ENCODE measurements at places on chromosomes 5 and 9.
A peak's percentile ranks its signal among the peaks of the same experiment; 100 is the strongest.

GRCh38 chr5:1068204-1068894, 43.5 kb downstream of the SLC12A7 start:
- H3K36me3 ChIP-seq: no peaks in the 10 kb centered on the region
- no peaks in the 10 kb centered on the region for H3K27me3 ChIP-seq
- no peak for DNase-seq
- no peak overlapping the region for H3K27ac ChIP-seq
- no peak overlapping the region for H3K4me3 ChIP-seq

DNA sequence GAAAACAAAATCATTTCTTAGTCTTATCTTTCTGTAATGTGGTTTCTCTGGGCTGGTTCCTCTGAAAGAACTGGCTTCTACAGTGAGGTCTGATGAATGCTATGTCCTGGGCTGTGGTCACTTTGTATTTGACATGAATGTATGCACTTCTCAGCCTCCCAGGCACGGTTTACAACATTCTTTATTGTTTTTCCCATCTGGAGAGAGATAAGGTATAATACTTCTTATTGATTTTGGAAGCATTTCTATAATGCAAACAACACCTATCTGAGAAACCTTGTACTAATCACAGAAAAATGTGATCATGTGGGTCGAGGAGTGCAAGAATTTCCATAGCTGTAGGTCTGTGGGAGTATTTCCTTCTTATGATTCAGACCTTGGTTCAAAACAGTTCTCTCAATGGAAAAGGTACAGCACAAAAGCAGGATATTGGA, 46.9 kb downstream of the ACTBL2 start:
- no peaks in the 10 kb centered on the region for H3K4me1 ChIP-seq
- no peaks in the 10 kb centered on the region for H3K27me3 ChIP-seq
- H3K4me3 ChIP-seq: no peak overlapping the region

GRCh38 chr9:96720435-96720834, 57.5 kb downstream of the ZNF510 start:
- H3K4me3 ChIP-seq: no peak overlapping the region
- 0 out of 2 replicates have a peak, but pooled peaks cover 3% of the 10 kb centered on the region for H3K36me3 ChIP-seq
- no peak for DNase-seq

GRCh38 chr5:121121786-121122185, 657.7 kb downstream of the PRR16 start:
- H3K27ac ChIP-seq: no peak overlapping the region
- no peaks in the 10 kb centered on the region for H3K27me3 ChIP-seq
- DNase-seq: no peak
- no peaks in the 10 kb centered on the region for H3K4me1 ChIP-seq
- no peak overlapping the region for H3K4me3 ChIP-seq
- no peaks in the 10 kb centered on the region for H3K36me3 ChIP-seq

DNA sequence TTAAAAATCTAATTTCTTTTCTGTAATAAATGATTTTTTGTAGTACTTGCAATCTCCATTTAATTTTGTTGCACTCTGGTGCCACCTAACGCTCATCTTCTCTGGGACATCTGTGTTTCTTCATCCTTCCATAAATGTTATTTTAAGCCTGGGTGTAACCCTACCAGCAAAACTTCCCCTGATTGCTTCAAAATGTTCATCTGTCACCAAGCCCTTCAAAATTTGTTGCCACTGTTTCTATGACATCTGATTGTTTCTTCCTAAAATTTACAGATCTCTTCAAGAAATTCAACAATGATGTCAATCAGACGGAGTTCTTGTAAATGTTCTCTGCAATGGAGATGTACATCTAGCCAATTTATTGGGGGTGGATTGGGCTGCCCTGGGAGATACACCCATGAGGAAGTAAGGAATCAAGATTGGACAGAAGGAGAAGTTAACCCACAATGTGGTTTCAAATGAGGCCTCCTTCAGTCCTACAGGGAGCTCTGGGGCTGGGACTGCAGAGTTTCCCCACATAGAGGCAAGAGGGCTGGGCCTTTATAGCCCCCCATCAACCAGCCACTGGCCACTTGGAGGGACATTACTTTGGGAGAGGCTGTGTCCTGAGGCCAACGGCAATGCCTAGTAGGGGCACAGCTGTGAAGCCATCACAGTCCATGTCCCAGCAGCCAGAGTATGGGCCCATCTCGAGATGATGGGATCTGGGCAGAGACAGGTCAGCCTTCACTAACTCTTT, 23.3 kb downstream of the MCTP1 start:
- no peaks in the 10 kb centered on the region for H3K27me3 ChIP-seq
- H3K27ac ChIP-seq: no peak overlapping the region
- no peaks in the 10 kb centered on the region for H3K36me3 ChIP-seq
- peak; percentile 27 for DNase-seq
- no peaks in the 10 kb centered on the region for H3K4me1 ChIP-seq

- no peak overlapping the region for H3K4me3 ChIP-seq
- H3K27ac ChIP-seq: no peak overlapping the region
- no peaks in the 10 kb centered on the region for H3K4me1 ChIP-seq
- H3K36me3 ChIP-seq: no peaks in the 10 kb centered on the region
- H3K27me3 ChIP-seq: no peaks in the 10 kb centered on the region
These were observed 92.3 kb downstream of the DAP start for GRCh38 chr5:10668697-10669096.

- no peak overlapping the region for H3K4me3 ChIP-seq
- H3K4me1 ChIP-seq: peaks cover 43% of the 10 kb centered on the region
- no peak overlapping the region for H3K27ac ChIP-seq
- H3K27me3 ChIP-seq: no peaks in the 10 kb centered on the region
- no peaks in the 10 kb centered on the region for H3K36me3 ChIP-seq
These were observed 54.9 kb downstream of the RICTOR start for GRCh38 chr5:39019254-39019653.

GRCh38 chr9:69674716-69675438, 2.7 kb upstream of the APBA1 start:
- H3K4me1 ChIP-seq: peaks cover 6% of the 10 kb centered on the region
- H3K27me3 ChIP-seq: peaks cover 26% of the 10 kb centered on the region
- H3K27ac ChIP-seq: no peak overlapping the region
- no peaks in the 10 kb centered on the region for H3K36me3 ChIP-seq

DNA sequence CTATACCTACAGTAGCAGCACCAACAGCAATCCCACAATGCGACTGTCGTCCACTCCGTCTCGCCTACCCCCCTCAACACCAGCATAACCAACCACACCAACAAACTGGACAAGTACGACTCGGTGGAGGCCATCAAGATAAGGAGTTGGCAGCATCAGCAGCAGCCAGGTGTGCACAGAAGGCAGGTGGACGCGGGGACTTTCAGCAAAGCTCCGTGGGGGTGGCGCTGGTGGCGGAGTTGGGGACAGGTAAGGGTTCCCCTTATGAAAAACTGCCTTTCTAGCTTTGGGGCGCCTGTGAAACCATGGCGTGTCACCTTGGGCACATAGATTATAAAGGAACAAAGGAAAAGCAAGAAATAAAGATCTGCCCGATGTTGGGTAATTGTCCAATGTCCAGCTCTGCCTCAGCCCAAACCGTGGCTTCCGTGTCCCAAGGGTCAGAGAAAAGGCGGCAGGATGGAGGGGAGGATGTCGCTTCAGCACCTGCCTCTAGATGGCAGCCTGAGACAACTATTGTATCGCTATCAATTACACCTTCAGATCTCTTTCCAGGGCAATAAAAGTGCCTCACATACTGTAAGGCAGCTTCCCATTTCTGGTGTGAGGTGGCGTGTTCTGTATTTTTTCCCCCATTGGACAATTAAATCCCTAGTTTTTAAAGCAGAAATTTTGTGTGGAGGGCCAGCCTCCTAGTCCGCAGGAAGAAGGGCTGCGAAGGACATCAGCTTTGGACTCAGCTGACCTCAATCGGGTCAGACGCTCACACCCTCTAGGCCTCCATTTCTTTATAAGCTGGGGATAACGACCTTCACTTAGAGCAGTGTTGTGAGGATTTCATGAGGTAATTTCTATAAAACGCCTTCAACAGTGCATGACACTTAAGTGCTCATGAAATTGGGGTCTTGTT, 58.8 kb downstream of the MTRR start:
- H3K36me3 ChIP-seq: no peaks in the 10 kb centered on the region
- no peak overlapping the region for H3K27ac ChIP-seq
- no peaks in the 10 kb centered on the region for H3K27me3 ChIP-seq
- no peaks in the 10 kb centered on the region for H3K4me1 ChIP-seq

DNA sequence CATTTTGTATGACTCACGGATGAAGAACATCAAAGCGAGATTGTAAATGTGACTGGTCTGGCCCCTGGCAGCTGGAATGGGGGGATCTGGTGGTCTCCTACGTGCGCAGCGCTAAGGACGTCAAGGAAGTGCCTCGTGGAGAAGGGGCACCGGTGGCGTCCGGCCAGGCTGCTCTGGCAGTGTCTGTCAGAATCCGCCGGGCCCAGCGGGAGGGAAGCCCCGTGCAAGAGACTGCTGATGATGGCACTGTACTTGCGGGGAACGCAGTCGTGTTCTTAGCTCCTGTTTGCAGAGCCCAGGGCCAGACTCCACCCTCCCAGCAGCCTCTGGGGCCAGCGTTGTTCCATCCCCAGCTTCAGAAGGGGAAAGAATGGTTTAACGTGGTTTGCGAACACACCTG, 75.5 kb downstream of the COL5A1 start:
- no peak overlapping the region for H3K4me3 ChIP-seq
- H3K36me3 ChIP-seq: no peaks in the 10 kb centered on the region
- H3K4me1 ChIP-seq: no peaks in the 10 kb centered on the region
- no peaks in the 10 kb centered on the region for H3K27me3 ChIP-seq
- DNase-seq: no peak

DNA sequence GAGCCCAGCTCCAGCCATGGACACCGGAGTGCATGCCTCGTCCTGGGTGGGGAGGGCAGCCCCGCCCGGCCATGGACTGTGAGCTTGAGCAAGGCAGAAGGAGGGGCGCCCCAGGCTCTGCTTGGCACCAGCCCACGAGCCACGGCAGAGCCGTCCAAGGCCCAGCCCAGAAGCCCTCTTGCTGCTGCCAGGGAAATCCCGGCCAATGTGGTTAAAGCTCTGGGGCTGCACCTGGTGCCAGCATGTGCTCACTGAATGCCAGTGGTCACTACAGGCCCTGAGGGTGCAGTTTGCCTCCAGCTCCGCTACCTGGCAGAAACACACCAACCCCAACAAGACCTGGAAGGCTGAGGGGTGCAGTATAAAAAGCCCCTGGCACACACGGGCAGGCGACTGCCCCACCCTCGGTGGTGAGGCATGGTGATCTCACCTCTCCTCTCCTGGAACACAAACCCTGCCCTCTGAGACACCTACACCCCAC, 11.8 kb downstream of the BRD3 start:
- no peak for DNase-seq
- no peak overlapping the region for H3K27ac ChIP-seq
- H3K4me1 ChIP-seq: no peaks in the 10 kb centered on the region
- H3K36me3 ChIP-seq: peaks cover 10% of the 10 kb centered on the region

GRCh38 chr5:388266-389196, 54.4 kb upstream of the EXOC3 start:
- no peak for DNase-seq
- H3K36me3 ChIP-seq: no peaks in the 10 kb centered on the region
- H3K27me3 ChIP-seq: no peaks in the 10 kb centered on the region
- H3K4me3 ChIP-seq: no peak overlapping the region

DNA sequence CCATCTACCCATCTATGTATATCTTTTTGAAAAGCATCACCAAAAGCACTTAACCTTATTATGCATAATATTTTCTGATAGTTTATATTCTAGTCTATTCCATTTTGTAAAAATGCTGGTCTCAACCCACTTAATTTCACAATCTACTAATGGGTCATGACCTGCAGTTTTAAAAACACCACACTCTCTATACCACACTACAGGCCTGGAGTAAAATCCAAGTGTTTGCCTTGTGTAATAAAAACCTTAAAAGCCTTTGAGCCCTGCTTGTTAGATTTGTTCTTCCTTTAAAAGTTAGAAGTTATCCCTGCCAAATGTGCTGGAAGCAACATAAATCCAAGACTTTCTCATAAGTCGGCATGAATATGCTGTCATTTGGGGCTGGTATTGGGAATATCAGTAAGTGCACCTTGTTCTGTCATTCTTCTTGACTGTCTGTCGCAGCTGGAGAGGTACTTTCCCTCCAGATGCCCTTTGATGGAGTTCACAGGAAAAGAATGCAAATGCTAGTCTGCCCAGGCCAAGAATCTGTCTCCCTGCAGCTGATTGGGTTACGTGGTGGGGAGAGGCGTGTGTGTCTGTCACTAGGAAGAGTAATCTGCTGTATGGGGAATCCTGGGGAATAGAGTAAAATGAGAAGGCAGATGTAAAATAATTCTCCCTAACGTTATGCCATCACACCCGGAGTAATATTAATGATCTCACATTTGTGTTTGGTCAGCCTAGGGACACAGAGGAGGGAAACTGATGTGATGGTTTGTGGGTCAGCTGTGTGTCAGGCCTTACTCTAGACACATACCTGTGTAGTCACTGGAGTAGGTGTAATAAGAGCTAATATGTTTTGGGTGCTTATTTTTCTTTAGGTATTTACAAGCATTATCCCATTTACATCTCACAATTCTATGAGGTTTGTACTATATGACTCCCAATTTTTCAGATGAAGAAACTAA, 79.4 kb downstream of the ZNF366 start:
- H3K27ac ChIP-seq: no peak overlapping the region
- no peaks in the 10 kb centered on the region for H3K27me3 ChIP-seq
- peak; percentile 29 for DNase-seq
- H3K36me3 ChIP-seq: no peaks in the 10 kb centered on the region
- no peaks in the 10 kb centered on the region for H3K4me1 ChIP-seq

DNA sequence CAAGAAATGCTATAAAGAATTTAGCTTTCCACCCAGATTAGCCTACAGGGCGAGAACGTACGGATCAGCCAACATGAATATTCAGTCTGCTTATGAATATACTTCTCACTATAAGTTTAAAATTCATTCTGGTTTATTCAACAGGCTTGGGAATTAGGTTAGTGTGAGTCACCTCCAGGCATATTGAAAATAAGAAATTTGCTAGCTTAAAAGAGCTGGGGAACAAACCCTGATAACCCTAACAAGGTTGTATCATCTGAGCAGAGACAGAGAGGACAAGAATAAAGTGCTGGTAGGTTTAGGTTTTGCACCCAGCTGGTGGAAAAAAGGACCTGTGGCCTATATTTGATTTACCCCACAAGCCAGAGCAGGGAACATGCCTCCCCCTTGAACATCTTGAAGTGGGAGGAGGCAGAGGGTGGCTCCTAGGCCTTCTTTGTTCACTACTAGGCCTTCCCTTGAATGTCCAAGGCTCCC, 12.3 kb downstream of the FNBP1 start:
- DNase-seq: no peak
- H3K36me3 ChIP-seq: no peaks in the 10 kb centered on the region
- no peaks in the 10 kb centered on the region for H3K27me3 ChIP-seq
- H3K4me1 ChIP-seq: peaks cover 3% of the 10 kb centered on the region
- H3K27ac ChIP-seq: no peak overlapping the region
- no peak overlapping the region for H3K4me3 ChIP-seq

GRCh38 chr5:43582082-43583005, 20.6 kb upstream of the NNT start:
- no peak overlapping the region for H3K4me3 ChIP-seq
- 0 out of 2 replicates have a peak, but pooled peaks cover 5% of the 10 kb centered on the region for H3K4me1 ChIP-seq

GRCh38 chr9:127792417-127793031, 6.7 kb downstream of the CDK9 start:
- peaks cover 3% of the 10 kb centered on the region for H3K4me1 ChIP-seq
- no peaks in the 10 kb centered on the region for H3K27me3 ChIP-seq
- H3K36me3 ChIP-seq: peaks cover 49% of the 10 kb centered on the region
- peak overlapping the region; percentile 26 for H3K27ac ChIP-seq

DNA sequence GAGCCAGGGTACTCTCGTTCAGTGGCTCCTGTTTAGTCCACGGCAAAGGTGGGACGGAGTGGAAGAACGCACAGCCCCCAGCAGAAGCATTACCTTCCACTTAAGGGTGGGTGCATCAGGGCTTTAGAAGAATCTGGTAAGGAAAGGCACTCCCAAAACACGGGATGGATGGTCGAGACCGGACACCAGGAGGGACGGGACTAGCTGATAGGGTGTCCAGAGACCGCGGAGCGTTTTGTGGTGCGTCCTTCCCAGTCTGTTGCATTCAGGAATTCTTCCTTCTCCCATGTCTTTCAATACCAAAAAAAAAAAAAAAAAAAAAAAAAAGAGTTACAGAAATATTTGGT, 545 bp upstream of the CTSV start:
- H3K4me3 ChIP-seq: peak overlapping the region; percentile 86
- H3K4me1 ChIP-seq: peaks cover 6% of the 10 kb centered on the region
- peaks cover 10% of the 10 kb centered on the region for H3K27me3 ChIP-seq
- peaks cover 25% of the 10 kb centered on the region for H3K36me3 ChIP-seq
- peak overlapping the region; percentile 95 for H3K27ac ChIP-seq

All from GM23338 (cell line).